KBM-7 (cell line): ENCODE measurements at places on chromosomes 2 and 18.

- DNase-seq = no peak
Observed at GRCh38 chr2:3429066-3429610, 49.6 kb downstream of the TRAPPC12 start.

GRCh38 chr2:239756031-239756789, 268.9 kb downstream of the NDUFA10 start:
- DNase-seq = no peak

GRCh38 chr2:236647621-236648020, 78.0 kb downstream of the ACKR3 start:
- DNase-seq = no peak

- peak; percentile 45 for DNase-seq
Observed at GRCh38 chr2:36965751-36966369, 476 bp downstream of the STRN start.

GRCh38 chr18:944440-944839, 39.8 kb downstream of the ADCYAP1 start:
- DNase-seq = no peak

- no peak for DNase-seq
Observed at GRCh38 chr2:46434851-46435273, 44.5 kb upstream of the TMEM247 start.

GRCh38 chr2:44573996-44574395, 212.2 kb downstream of the CAMKMT start:
- DNase-seq = no peak

- DNase-seq = no peak
Observed at GRCh38 chr2:120026890-120027289, 14.0 kb downstream of the EPB41L5 start.

- DNase-seq = no peak
Observed at GRCh38 chr2:233152541-233152940, 92.4 kb downstream of the INPP5D start.

DNA sequence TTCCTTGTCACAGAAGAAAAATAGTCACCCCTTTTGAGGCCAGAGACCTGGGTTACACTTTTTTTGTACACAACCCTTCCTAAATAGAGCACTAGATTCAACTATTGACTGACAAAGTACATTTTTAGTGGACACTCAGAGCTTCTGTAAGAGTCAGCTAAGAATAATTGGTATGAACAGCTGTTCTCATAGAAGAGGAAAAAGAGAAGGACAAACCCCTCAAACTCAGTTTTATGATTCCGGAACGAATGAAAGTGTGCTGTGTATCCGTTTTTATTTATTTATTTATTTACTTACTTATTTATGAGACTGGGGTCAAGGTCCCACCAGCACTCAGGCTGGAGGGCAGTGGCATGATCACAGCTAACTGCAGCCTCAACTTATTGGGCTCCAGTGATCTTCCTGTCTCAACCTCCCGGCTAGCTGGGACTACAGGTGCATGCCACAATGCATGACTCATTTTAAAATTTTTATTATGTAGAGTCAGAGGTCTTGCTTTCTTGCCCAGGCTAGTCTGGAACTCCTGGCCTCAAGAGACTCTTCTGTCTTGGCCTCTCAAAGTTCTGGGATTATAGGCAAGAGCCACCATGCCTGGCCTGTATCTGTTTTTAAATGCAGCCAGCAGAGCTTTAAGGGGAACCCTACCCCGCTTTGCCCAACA, 36.0 kb upstream of the FZD5 start:
- no peak for DNase-seq

DNA sequence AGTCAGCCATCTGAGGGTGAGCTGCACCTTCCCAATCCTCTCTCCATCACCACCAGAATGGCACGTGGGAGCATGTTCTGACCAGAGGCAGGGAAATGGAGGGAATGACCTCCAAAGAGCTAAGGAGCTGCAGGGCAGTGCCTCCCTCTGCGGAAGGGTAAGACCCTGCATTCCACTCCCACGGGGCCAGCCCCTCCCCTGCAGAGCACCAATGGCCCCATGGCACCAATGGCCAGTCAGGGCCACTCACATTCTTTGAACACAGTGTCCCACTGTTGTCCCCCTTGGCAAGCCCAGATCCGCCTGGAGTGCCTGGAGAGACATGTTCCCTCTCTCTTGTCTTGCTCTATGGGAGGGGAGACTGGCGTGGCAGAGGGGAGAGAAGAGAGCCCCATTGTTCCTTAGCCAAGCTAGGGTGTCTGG, 164.4 kb downstream of the TNS1 start:
- no peak for DNase-seq

DNA sequence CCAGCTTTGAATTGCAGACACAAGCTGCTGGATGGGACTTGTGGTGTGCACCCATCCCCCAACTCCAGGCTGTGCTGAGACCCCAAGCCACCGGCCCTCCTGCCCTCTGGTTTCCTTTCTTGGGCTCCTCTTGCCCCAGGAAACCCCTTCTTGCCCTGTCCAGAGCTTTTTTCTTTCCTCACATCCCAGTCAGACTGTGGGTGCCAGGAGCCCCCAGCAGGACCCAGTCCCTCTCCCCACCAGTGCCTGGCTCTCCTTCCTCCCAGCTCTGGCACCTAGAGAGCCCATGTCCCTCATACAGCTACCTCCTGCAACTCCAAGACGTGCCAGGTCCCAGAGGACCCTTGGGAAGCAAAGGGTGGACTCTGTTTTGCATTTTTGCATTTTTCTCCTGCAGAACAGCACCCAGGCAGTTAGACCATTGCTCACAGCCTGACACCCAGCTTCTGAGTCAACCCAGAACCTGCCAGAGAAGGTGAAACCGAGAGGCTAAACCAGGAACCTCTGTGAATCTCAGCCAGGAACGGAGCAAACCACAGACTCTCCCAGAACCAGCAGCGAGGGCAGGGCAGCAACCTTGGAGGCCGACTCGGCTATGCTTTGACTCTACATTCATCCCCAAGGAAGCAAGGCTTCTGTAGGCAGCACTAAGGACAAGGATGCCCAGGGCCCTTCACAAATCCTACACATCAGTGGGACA, 221.1 kb downstream of the ANAPC1 start:
- no peak for DNase-seq

GRCh38 chr18:51491678-51492372, 294.3 kb upstream of the MEX3C start:
- no peak for DNase-seq

GRCh38 chr2:225002656-225003045, 39.6 kb downstream of the DOCK10 start:
- DNase-seq = no peak

- DNase-seq = no peak
Observed at GRCh38 chr2:67919490-67919889, 143.3 kb downstream of the C1D start.

DNA sequence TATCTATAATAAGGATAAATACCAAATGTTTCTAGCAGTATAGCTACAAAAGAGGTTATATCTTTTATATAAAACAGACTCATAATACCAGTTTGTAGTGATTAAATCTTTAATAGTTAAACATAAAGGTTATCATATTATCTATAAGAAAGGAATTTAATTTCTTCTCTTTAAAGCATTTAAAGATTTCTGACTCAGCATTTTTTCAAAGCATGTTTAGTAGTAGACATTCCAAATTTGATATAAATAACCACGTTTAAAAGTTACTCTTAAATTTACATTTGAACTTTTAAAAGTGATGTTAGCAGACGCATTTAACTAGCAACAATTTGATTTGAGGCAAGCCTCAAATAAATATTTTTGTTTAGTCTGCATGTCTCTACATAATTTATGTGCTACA, 1508.0 kb upstream of the NXPH2 start:
- no peak for DNase-seq

GRCh38 chr18:56869189-56869777, 218.1 kb downstream of the WDR7 start:
- peak; percentile 51 for DNase-seq
